DMS 273 treated with DMSO at 0.1 percent for 48 hours (cell line): ENCODE measurements at places on chromosomes 6 and 20.

GRCh38 chr6:52512199-52512598, 64.7 kb downstream of the TRAM2 start:
- DNase-seq = no peak

- DNase-seq = no peak
These were observed 358.5 kb downstream of the PRKN start for GRCh38 chr6:162369091-162369490.

DNA sequence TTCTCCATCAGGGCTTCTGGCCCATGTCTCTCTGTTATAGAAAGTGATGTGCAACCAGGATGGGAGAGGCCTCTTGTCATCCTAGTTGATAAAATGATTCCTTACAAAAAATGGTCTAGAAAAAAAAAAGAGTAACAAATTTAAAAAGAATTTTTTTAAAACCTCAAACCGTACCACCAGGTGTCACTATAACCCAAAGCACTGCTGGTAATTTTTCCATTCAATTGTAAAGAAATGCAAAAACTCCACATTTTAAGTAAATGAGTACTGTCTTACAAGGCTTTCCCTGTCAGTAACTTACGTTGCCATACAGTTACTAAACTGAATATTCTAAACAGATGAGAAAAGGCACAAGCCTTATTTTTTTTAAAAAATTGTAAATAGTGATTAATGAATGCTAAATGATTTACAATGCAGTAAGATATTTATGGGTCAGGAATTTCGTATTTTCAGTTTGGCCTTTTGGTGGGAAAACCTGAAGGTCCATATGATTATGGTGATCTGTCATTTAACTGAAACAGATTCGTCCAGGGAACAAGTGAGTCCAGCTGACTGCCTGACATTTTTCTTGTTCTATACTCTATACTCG, 95.4 kb downstream of the OGFRL1 start:
- no peak for DNase-seq

DNA sequence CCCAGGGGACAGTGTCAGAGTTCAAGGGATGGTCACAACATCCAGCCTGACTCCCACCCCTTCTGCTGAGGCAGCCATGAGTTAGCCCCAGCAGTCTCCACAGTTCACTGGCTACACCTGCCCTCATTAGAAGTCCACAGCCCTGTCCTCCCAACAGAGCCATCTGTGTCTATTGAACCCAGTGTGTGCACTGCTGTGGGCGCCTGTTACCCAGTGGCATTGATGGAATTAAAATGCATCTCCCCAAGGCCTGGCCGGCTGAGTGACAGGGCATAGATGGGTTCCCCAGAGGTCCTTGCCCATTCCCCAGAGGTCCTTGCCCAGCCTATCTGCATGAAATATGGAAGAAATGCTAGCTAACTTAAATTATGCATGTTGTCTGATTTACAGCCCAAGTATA, 73.3 kb downstream of the PCSK2 start:
- DNase-seq = no peak

GRCh38 chr6:36399970-36400369, 12.5 kb upstream of the ETV7 start:
- no peak for DNase-seq

GRCh38 chr6:158708239-158708638, 58.4 kb downstream of the SYTL3 start:
- no peak for DNase-seq

DNA sequence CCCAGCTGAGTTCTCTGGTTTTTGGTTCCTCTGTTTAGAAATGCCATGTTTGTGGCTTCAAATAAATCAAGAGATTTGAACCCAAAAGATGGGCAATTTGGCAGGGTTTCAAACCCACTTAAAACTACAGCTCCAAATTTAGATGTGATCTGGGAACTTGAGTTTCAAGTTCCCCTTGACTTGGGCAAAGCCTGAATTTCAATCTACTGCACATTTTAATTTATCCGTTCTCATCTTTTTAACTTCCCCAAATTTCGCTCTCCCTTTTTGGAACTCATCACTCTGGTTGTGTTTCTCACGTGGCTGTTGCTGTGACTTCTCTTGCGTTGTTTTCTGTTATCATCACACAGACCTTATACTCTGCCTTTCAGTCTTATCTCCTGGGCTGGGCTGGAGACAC, 230.9 kb downstream of the CDC5L start:
- no peak for DNase-seq

DNA sequence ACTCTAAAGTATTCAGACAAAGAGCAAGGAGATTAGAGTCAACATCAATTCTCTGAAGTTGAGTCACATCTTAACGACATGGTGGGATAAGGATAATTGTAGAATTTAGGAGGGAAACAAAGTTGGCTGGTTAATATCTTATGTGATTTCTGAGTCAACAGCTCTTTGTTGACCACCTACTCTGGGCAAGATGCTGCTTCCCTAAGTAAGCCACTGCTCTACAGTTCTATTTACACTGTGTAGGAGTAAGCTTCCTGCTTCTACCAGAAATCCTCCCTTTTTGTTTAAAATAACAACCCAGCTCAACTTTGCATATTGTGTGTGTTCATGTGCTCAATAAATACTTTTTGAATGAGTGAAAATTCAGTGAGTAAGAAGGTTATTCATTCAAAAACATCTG, 3.1 kb downstream of the HS3ST5 start:
- no peak for DNase-seq

- DNase-seq = no peak
These were observed 15.8 kb upstream of the RNASET2 start for GRCh38 chr6:166972101-166972500.
